Right ventricle myocardium inferior (tissue), 1 donor: ENCODE measurements at places on chromosomes 16 and 17. TPM values are rescaled to one million over a fixed set of nuclear protein-coding genes. Genes with fewer than 3 reads are reported as not detected.

DNA sequence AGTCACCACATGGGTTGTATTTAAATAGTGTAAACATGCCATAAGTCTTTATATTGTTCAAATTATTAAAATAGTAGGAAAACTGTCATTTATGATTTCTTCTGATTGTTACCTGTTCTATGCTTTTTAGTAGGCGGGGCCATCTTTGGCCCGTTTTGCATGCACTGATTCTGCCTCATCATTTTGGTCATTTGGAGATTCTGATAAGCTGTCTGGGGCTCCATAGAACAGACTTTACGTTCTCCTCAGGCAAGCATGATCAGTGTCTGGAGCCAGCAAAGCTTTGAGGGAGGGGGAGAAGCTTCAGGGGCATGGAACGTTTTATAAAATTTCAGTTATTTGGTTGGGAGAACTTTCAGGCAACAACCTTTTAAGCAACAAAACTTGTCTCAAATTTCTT is 8.8 kb downstream of the NDEL1 start:
- DNase-seq = no peak

DNA sequence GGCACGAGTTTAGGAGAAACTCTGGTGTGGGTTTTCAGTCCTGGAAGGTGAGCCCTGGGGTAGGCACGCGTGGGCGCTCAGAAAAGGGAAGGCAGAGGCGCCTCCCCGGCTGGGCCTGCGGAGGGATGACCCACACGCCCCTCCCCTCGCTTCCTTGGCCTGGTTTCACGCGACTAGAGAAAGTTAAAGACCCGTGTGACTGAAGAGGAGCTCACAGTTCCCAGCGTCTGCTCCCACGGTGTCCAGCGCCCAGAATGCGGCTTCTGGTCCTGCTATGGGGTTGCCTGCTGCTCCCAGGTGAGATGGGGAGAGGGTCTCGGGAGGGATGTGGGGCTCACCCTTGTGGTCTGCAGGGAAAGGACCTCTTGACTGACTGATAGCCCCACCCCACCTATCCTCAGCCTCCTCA is at the start of gene CD300LG:
Gene CD300LG, plus strand, starts transcription at position 214 of the 409 bp plus-strand sequence. Its CDS starts 41 bp downstream, at position 255.
- DNase-seq = peak; percentile 66

TBC1D3E gene
- total RNA-seq = not detected

DNA sequence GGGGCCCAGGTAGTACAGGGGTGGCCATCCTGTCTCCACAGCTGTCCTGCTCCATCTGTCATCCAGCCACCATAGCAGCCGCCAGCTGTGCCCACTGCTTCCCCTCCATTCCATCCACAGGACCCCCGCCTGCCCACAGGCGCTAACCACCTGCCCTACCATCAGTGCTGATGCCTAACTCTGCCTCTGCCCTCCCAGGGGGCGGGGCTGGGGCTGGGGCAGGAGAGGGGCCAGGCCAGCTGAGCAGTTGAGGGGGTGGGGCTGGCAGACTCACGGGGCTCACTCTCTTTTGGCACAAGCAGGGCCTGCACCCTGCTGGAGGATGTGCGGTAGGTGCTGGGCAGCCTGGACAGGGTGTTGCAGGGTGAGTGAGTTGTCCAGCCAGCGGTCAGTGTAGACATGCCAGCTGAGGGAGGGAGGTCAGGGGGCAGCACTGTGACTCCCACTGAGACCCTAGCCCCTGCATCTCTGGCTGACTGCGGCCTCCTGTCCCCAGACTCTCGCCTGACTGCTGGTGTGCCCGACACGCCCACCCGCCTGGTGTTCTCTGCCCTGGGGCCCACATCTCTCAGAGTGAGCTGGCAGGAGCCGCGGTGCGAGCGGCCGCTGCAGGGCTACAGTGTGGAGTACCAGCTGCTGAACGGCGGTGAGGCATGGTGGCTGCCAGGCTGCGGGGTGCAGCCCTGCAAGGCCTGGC is 9.6 kb downstream of the GALK1 start:
- peak; percentile 59 for DNase-seq

SLFN5 gene
- total RNA-seq = 11.2 TPM

- no peak for DNase-seq
These were observed 84.9 kb upstream of the MED13 start for GRCh38 chr17:62149961-62150360.

DNA sequence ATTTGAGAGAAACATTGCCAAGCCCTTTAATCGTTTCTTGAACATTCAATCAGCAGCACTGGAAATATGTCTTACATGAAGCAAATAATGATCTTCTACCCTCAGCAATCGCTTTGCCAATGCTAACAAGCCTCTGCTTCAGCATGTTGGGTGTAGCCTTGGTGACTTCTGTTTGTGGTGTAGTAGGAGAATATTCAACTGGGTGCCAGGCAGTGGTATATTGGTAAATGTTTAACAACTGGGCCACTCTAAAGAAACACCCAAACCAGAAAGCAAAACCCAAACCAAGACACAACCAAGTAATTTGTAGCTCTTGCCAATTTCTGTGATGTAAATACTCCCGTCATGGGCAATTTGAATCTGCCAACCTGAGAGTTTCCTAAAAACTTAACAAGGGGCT is 9.7 kb downstream of the CDH13 start:
- DNase-seq = no peak

VWA3A gene
- 0.81 TPM for total RNA-seq

DNA sequence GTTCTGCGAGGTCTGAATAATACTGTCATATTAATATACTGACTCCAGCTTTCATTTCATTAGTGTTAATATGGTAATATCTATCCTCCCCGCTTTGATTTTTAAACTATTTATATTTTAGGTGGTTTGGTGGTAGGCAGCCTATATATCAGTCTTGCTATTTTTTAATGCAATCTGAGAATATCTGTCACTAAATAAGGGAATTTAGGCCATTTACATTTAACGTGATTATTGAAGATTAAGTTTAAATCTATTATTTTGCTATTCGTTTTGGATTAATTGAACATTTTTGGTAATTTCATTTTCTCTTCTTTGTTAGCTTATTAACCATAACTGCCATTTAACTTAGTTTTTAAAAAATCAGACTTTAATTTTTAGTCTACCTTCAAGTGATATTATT is 247.7 kb upstream of the PMFBP1 start:
- DNase-seq = no peak

GRCh38 chr17:40034426-40035161 is 19.4 kb downstream of the CSF3 start:
- no peak for DNase-seq

DPEP3 gene
- total RNA-seq = not detected

CTRB1 gene
- not detected for total RNA-seq

DNA sequence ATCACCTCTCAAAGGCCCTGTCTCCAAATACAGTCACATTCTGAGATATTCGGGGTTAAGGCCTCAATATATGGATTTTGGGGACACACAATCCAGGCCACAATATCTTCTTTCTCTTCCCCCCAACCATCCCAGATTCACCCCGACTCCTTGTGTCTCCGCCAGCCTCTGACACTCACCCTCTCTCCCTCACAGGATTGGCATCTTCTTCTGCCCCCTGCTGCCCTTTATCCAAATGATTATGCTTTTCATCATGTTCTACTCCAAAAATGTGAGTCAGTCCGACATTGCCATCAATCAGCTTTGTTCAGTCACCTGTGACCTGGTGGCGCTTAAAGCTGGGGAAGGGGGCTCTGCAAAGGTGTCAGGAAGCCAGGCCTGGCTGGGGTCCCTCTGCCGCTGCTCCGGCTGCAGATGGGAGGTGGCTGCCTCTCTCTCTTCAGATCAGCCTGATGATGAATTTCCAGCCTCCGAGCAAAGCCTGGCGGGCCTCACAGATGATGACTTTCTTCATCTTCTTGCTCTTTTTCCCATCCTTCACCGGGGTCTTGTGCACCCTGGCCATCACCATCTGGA is 35.1 kb downstream of the GDE1 start:
- DNase-seq = no peak

- DNase-seq = no peak
These were observed 17.7 kb downstream of the KSR1 start for GRCh38 chr17:27473748-27474609.

GRCh38 chr16:84486551-84487235 is 17.8 kb downstream of the MEAK7 start:
- DNase-seq = no peak

DNA sequence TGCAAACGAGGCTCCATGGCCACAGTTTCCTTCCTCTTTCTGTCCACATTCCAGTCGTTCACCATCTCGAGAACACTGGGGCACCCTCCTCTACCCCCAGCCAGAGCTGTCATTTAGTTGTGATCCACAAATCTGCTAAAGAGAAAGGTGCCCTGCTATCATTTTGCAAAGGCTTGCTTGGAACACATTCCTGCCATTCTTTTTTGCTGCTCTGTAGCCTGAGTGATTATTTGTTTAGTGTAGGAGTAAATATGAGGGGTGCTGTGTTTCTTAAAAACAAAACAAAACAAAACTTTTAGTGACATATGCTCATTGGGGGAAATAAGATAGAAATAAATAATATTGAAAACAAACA is 166.7 kb downstream of the PRKCA start:
- no peak for DNase-seq

GRCh38 chr17:6077752-6078151 is 7.6 kb downstream of the WSCD1 start:
- no peak for DNase-seq

GRCh38 chr17:43854498-43854897 is 7.5 kb downstream of the CD300LG start:
- peak; percentile 3 for DNase-seq
